ENCODE measurements at places on chromosomes 16 and 17.

- DNase-seq: no peak
Measured at GRCh38 chr16:1812732-1813163, 13.9 kb downstream of the HAGH start.

GRCh38 chr16:85986931-85987749 is 88.2 kb downstream of the IRF8 start:
- DNase-seq: no peak

DNA sequence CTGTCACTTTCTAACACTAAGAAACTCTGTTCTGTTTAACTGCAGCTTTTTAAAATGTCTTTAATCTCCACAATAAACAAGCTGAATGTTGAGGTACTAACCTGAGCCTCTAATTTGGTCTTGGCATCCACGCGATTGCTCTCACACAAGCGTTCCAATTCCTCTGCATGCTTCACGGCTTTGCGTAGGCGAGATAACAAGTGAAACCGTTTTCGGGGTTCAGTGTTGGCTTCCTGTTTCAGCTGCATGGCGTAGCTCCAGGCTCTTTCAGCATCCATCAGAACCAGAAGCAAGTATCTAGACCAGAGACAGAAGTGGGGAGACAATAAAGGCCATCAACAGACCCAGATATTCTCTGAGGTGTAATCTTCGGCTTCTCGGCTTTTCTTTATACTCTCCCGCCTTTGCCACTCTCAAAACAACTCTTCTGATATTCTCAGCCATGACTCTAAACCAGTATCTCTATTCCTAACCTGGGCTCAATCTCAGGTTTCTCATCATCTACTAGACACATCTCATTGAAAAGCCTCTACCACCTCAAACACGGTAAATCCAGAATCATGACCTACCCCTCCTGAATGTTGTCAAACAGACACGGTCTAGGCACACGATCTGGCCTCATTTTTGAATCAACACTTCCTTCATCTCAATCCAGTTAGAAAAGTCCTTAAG is 8.3 kb downstream of the SRP68 start:
- no peak for DNase-seq

DNA sequence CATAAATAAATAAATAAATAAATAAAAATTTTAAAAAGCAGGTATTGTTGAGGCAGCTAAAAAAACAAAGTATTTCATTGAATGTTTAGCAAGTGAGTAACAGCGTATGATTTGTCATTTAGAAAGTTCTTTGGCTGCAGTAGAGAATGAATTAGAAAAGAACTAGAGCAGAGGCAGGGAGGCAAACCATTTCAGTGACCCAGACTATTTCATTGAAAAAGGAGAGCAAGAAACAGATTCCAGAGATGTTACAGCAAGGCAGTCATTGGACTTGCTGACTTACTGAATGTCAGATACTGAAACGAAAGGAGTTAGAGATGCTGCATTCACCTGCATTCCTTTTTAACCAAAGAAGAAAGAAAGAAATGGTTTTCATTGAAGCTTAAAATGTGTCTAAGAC is 105.5 kb upstream of the HLF start:
- DNase-seq: no peak

DNA sequence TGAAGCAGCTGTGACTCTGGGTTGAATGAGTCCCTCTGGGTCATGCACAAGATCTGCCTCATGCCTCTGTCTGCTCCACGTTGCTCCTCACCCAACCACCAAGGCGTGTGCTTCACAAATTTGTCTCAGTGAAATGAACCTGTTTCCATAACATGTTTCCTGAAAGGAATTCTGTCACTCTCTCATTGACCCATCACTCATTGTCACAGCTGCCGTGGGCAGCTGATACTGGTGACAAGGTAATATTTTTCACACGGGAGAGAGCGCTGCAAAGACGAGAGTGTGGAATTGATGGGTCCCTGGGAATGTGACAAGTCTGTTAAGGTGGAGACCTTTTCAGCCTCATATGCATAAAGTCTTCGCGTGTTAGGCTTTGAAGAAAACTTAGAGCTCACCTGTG is 391.4 kb downstream of the CPPED1 start:
- DNase-seq: no peak

GRCh38 chr16:76577003-76577402 is 299.8 kb downstream of the CNTNAP4 start:
- DNase-seq: no peak

DNA sequence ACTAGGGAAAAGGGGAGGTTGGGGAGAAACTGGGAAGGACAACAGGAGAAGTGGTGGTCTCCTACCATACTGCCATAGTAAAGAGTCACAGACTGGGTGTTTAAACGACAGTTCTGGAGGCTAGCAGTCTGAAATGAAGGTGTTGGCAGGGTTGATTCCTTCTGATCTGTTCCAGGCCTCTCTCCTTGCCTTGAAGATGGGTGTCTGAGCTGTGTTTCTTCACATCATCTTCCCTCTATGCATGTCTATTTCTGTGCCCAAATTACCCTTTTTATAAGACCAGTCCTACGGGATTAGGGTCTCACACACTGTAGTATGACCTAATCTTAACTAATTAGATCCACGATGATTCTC is 79.8 kb upstream of the TMEM97 start:
- no peak for DNase-seq

GRCh38 chr17:1871756-1872155 is 42.0 kb downstream of the RPA1 start:
- no peak for DNase-seq

DNA sequence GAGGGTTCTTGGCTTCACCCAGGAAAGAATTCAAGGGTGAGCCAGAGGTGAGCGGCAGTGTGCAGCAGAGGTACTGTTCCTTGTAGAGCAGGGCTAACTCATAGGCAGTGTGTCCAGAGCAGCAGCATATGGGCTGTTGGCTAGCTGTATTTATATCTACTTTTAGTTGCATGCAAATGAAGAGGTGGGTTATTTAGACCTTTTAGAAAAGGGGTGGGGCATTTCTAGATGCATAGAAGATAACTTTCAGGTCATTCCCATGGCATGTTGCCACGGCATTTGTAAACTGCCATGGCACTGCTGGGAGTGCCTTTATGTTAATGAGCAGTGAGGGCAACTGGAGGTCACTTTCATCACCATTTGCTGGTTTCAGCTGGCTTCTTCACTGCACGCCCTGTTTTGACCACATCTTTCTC is 141.0 kb downstream of the STX8 start:
- no peak for DNase-seq

Measured in nucleus accumbens (tissue), 56 donors.